ENCODE measurements at places on chromosomes 12 and 14.

DNA sequence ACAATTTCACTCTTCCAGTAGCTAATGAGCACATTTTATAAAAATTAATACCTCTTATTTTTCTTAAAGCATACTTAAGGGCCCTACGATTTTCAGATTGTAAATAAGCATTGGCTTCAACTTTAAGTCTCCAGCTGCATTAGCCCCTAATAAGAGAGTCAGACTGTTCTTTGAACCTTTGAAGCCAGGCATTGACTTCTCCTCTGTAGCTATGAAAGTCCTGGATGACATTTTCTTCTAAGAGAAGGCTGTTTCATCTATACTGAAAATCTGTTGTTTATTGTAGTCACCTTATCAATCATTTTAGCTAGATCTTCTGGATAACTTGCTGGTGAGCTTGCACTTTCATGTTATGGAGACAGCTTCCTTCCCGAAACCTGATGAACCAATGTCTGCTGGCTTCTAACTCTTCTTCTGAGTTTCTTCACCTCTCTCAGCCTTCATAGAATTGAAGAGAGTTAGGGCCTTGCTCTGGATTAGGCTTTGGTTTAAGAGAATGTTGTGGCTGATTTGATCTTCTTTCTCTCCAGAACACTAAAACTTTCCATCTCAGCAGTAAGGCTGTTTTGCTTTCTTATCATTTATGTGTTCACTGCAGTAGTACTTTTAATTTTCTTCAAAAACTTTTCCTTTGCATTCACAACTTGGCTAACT, 377.1 kb upstream of the RGS6 start:
- DNase-seq: no peak

DNA sequence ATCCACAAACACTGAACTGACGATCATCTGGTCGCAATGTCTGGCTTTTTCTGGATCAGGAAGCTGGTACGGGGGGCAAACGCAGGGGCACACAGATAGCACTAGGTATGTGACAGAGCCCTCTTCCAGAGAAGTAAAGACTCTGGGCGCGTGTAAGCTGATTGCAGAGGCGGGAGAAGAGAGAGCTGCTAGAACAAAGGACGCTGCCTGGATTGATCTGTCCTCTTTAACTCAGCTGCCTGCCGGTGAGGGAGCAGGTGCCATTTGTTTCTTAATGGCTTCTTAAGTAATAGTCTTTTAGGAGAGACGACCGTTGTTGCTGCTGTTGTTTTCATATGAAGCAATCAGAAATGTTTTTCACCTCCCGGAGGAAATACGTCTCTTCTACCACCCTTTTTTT, 77.3 kb downstream of the GLT1D1 start:
- DNase-seq: no peak

- DNase-seq: no peak
These were observed 9.6 kb downstream of the FAIM2 start for GRCh38 chr12:49893753-49894750.

- DNase-seq: no peak
These were observed 109.2 kb downstream of the PRMT8 start for GRCh38 chr12:3600039-3600720.

Measured in activated CD4-positive, CD25-positive, alpha-beta regulatory T cell treated with anti-CD3 and anti-CD28 coated beads, Interleukin-2, amount 50 U/mL, for 72 hours (primary cell).